ENCODE measurements at places on chromosomes 4 and X. TPM values are rescaled to one million over a fixed set of nuclear protein-coding genes. Genes with fewer than 3 reads are reported as not detected.
A peak's percentile ranks its signal among the peaks of the same experiment; 100 is the strongest.

- H3K27ac ChIP-seq: no peak overlapping the region
- H3K27me3 ChIP-seq: no peaks in the 10 kb centered on the region
- no peaks in the 10 kb centered on the region for H3K36me3 ChIP-seq
- H3K4me1 ChIP-seq: no peaks in the 10 kb centered on the region
- H3K4me3 ChIP-seq: no peak overlapping the region
- DNase-seq: no peak
These were observed 57.3 kb upstream of the AGA start for GRCh38 chr4:177499537-177499936.

Gene POU4F2
- total RNA-seq: 4.6 TPM

Gene HTN1
- not detected for total RNA-seq

GRCh38 chr4:82692101-82692780 lies 106.4 kb downstream of the SCD5 start:
- no peaks in the 10 kb centered on the region for H3K36me3 ChIP-seq
- no peaks in the 10 kb centered on the region for H3K27me3 ChIP-seq
- no peaks in the 10 kb centered on the region for H3K4me1 ChIP-seq
- H3K27ac ChIP-seq: no peak overlapping the region

DNA sequence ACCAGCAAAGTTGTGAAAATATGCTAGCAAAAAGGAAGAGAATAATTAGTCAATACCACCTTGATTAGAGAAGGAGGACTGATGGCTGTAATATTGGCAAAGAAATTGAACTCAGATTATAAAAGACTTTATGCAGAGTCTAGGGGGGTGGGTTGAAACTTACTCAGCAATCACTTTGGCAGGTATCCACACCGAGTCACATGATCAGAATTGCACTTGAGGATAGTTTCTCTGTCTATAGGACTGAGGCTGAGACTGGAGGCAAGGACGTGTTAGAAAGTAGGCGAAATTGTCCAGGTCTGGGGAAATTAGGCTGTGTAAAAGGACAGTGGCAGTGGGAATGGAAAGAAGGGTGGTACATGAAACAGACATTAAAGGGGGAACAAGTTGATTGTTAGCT lies 284.4 kb downstream of the ARHGAP24 start:
- no peak overlapping the region for H3K27ac ChIP-seq
- H3K4me3 ChIP-seq: no peak overlapping the region
- H3K27me3 ChIP-seq: no peaks in the 10 kb centered on the region
- no peaks in the 10 kb centered on the region for H3K36me3 ChIP-seq

GRCh38 chrX:69291116-69291515 lies 125.9 kb upstream of the PJA1 start:
- H3K27me3 ChIP-seq: no peaks in the 10 kb centered on the region
- H3K4me3 ChIP-seq: no peak overlapping the region
- H3K27ac ChIP-seq: peak overlapping the region; percentile 93
- no peak for DNase-seq
- H3K36me3 ChIP-seq: no peaks in the 10 kb centered on the region

Gene NPFFR2
- not detected for total RNA-seq

Gene ANKRD50
- 16.7 TPM for total RNA-seq

Gene STX18
- total RNA-seq: 31.0 TPM

DNA sequence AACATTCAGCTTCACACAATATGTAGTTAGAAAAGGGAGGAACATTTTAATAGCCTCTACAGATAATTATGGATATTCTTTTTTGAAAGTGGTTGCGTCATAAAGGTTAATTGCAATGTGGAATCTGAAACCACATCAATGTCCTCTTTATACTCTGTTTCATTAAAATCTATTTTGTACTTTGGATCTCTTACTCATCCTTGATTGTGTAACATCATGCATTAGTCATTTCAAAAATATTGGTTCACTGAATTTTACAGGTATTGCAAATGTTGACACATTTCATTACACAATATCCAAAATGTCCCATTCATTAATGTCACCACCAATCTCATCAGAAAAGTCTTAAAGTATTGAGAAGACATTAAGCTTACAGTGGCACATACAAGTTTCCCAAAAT lies 62.7 kb upstream of the USP9X start:
- no peak overlapping the region for H3K27ac ChIP-seq
- H3K27me3 ChIP-seq: no peaks in the 10 kb centered on the region
- no peak overlapping the region for H3K4me3 ChIP-seq

DNA sequence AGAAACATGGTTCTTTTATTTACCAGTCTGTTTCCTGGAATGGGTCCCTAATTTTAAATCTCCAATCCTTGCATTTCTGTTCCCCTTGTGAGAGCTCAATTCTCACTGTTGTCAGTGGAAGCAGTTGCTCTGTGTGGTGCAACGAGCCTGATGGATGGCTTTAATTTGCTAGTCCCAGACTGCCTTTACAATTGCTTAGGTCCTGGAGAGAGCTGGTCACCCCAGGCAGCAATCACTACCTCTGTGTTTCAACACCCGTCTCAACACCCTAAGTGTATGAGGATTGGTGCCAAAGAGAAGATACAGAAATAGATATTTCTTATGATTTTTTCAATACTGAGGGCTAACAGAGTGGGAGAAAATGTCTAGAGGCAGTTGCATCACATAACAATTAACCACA lies 873.8 kb downstream of the GLUD2 start:
- no peaks in the 10 kb centered on the region for H3K36me3 ChIP-seq
- no peaks in the 10 kb centered on the region for H3K27me3 ChIP-seq
- no peaks in the 10 kb centered on the region for H3K4me1 ChIP-seq
- no peak for DNase-seq
- H3K27ac ChIP-seq: no peak overlapping the region
- no peak overlapping the region for H3K4me3 ChIP-seq

DNA sequence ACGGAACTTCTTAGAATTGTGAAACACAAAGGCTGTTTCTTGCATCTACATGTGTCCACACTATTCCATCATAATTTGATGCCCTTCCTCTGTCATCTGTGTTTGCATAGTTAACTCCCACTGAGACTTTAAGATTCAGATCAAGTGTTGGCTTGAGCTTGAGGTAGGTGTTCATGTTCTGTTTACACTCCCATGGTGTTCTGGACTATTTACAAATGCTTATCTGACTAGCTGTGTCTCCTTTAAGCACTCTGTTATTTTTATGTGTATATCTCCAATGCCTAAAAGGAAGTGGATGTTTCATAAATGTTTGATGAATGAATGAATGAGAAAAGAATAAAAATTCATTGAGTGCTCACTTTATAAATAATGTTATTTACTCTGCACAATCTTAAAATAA lies 622.7 kb downstream of the RAB28 start:
- H3K27ac ChIP-seq: no peak overlapping the region
- no peaks in the 10 kb centered on the region for H3K36me3 ChIP-seq
- no peak overlapping the region for H3K4me3 ChIP-seq
- H3K27me3 ChIP-seq: no peaks in the 10 kb centered on the region
- no peak for DNase-seq

DNA sequence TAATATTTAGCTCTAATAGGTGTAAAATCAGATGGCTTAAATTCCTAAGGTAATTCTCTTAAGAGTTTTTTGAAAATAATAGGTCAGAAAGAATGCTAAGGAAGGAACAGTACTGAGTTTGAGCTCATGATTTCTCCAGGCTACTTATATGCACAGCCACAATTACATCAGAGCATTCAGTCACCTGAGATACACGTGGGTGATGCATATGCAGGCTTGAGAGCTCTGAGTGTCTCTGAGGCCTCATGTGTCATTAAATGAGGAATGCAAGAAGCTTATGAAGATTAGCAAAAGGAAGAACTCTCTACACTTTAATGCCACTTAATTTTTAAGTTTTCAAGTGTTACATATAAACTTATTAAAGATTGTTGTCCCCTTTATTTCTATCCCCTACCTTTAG lies 124.0 kb upstream of the STIM2 start:
- H3K4me1 ChIP-seq: peaks cover 11% of the 10 kb centered on the region
- DNase-seq: no peak
- H3K27me3 ChIP-seq: no peaks in the 10 kb centered on the region
- no peaks in the 10 kb centered on the region for H3K36me3 ChIP-seq
- H3K4me3 ChIP-seq: no peak overlapping the region

Gene KLHL13
- total RNA-seq: 46.3 TPM

Gene NMU
- 0.44 TPM for total RNA-seq

DNA sequence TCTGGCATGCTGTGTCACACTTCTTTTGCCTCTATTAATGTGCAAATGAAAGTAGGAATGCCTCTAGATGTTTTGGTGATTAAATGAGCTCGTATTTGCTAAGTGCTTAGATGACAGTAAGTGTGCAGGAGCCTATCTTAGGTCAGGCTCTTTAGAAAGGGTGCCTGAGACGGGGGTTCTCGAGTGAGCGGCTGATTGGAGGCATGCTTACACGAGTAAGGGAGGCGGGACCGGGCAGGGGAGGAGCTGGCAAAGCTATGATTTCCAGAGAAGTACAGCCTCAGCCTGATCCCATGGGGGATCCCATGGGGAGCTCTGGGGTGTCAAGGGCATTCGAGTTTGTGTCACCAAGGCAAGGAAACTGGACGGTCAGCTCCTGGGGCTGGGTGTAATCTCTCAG lies 44.8 kb downstream of the CLDN34 start:
- peak overlapping the region; percentile 75 for H3K27ac ChIP-seq
- H3K27me3 ChIP-seq: no peaks in the 10 kb centered on the region
- peak; percentile 68 for DNase-seq

GRCh38 chr4:76982638-76983584 lies 33.4 kb downstream of the SEPTIN11 start:
- H3K27ac ChIP-seq: peak overlapping the region; percentile 87
- no peaks in the 10 kb centered on the region for H3K27me3 ChIP-seq
- DNase-seq: no peak
- H3K4me3 ChIP-seq: no peak overlapping the region
- no peaks in the 10 kb centered on the region for H3K36me3 ChIP-seq

Gene CLDN22
- not detected for total RNA-seq

Gene GLRA3
- total RNA-seq: not detected

- H3K4me1 ChIP-seq: no peaks in the 10 kb centered on the region
- H3K4me3 ChIP-seq: no peak overlapping the region
- H3K27me3 ChIP-seq: no peaks in the 10 kb centered on the region
These were observed 106.1 kb upstream of the PSAPL1 start for GRCh38 chr4:7540654-7541413.

Gene XAGE2
- not detected for total RNA-seq

DNA sequence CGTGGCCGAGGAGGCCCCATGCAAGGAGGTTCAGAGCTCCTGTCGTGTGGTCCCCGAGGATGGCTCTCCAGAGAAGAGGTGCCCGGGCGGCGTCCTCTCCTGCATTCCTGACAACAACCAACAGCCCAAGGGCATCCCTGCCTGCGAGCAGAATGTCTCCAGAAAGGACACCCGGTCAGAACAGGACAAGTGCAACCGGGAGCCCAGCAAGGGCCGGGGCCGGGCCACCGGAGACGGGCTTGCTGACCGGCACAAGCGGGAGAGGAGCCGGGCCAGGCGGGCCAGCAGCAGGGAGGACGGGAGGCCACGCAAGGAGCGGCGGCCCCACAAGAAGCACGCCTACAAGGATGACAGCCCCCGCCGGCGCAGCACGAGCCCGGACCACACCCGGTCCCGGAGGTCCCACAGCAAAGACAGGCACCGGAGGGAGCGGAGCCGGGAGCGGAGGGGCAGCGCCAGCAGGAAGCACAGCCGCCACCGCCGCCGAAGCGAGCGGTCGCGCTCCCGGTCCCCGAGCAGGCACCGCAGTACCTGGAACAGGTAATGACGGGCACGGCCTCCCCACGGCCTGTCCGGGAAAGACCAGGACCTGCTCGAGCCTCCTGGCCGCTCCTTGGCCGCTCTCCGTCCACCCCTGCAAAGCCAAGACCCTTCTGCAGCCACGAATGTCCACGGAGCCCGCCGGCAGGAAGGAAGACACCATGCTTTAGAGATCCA lies 9.8 kb downstream of the AKAP17A start:
- no peaks in the 10 kb centered on the region for H3K27me3 ChIP-seq
- no peaks in the 10 kb centered on the region for H3K4me1 ChIP-seq
- H3K36me3 ChIP-seq: peaks cover 60% of the 10 kb centered on the region

DNA sequence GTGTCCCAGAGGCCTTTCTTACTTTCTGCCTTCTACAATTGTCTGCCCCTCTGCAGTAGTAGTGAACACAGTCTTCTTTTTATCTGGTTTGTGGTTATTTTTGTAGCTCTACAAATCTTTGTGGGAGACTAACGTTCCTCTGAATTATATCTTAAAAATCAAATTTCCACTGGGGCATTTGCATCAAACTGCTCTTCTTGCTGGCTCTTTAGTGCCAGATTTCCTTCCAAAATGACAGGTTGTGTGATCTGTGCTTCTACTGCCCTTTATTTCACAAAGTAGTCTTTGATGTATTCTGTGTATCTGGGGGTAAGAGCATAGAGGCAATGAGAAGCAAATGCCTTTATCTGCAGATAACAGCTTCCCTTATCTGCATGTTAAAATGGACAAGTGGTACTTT lies 34.5 kb downstream of the TSPAN7 start:
- H3K36me3 ChIP-seq: no peaks in the 10 kb centered on the region
- peaks cover 2% of the 10 kb centered on the region for H3K27me3 ChIP-seq
- no peak overlapping the region for H3K4me3 ChIP-seq
- no peaks in the 10 kb centered on the region for H3K4me1 ChIP-seq
- no peak for DNase-seq

DNA sequence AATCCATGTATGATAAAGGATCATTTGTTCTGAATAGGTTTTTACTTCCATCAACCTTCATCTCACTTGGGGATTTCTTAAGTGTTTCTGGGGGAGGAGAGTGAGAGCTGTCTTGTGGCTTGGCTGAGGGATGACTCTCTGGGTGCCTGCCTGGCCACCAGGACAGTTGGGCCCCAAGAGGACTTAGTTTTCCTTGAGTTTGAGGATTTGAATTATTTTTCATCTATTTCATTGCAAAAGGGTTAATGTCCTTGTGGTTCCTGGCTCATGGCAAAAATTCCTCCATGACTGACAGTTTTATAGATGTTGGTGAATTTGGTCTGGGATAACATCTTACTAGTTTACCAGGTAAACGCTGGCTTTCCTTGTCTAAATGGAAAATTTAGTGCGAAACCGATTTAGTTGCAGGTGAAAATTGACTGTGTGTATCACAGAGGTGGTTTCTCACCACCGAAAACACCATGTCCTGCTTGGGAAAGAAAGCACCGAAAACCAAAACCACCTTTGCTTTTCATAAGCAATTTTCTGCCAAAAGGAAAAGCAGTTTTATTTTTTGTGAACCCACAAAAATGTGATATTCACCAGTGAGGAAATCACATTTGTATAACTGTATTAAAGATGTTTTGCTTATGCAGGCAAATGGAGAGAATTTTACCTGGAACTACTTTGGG lies 331.3 kb upstream of the SFRP2 start:
- H3K4me1 ChIP-seq: no peaks in the 10 kb centered on the region
- no peak overlapping the region for H3K27ac ChIP-seq
- H3K36me3 ChIP-seq: no peaks in the 10 kb centered on the region
- no peaks in the 10 kb centered on the region for H3K27me3 ChIP-seq
- H3K4me3 ChIP-seq: no peak overlapping the region

- H3K4me3 ChIP-seq: peak overlapping the region; percentile 65
- H3K27ac ChIP-seq: peak overlapping the region; percentile 45
- no peaks in the 10 kb centered on the region for H3K4me1 ChIP-seq
- no peaks in the 10 kb centered on the region for H3K36me3 ChIP-seq
- DNase-seq: no peak
These were observed 518 bp upstream of the SAT1 start for GRCh38 chrX:23782455-23782854.

- no peaks in the 10 kb centered on the region for H3K27me3 ChIP-seq
- no peaks in the 10 kb centered on the region for H3K4me1 ChIP-seq
- no peak for DNase-seq
- no peak overlapping the region for H3K4me3 ChIP-seq
- H3K36me3 ChIP-seq: no peaks in the 10 kb centered on the region
- H3K27ac ChIP-seq: no peak overlapping the region
These were observed 570.6 kb downstream of the CENPC start for GRCh38 chr4:66974665-66975064.

Gene FAM47B
- not detected for total RNA-seq

Gene MSANTD1
- total RNA-seq: 2.6 TPM

Gene HSFX1
- 1.4 TPM for total RNA-seq

All from A673 (cell line).